ENCODE measurements at places on chromosomes 11 and 22. TPM values are rescaled to one million over a fixed set of nuclear protein-coding genes. Genes with fewer than 3 reads are reported as not detected.

DNA sequence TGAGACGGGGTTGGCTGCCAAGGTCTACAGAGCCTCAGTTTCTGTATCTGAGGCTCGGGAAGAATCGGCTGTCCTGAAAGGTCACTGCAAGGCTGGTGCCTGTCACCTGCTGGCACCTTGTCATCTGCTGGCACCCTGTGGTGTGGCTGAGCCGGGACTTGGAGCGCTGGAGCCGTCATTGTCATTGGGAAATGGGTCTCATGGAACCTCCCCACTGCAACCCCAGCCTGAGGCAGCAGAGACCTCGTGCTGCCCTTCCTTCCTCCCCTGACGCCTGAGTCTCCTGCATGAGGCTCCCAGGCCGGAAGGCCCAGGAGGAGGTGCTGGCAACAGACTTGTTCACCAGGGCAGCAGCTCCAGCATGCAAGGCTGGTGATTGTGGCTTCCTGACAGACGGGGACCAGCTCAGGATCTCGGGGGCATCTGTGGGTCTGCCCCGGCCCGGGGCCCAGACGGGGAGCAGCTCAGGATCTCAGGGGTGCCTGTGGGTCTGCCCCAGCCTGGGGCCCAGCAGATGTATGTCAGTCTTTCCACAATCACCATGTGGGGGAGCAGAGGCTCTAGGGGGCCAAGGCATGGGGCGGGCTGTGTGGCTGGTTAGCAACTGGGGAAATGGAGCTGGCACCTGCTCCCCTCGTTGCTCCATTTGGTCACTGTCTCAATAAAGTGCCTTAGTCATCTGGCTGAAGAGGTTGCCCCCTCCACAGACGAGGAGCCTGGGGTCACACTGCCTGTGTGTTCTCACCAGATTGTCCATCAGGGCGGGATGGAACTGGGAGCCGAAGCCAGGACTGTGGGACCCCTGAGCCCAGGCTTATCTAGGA is 668.7 kb downstream of the BRD1 start:
- DNase-seq, result no peak

Gene SLC22A8
- total RNA-seq, result not detected

DNA sequence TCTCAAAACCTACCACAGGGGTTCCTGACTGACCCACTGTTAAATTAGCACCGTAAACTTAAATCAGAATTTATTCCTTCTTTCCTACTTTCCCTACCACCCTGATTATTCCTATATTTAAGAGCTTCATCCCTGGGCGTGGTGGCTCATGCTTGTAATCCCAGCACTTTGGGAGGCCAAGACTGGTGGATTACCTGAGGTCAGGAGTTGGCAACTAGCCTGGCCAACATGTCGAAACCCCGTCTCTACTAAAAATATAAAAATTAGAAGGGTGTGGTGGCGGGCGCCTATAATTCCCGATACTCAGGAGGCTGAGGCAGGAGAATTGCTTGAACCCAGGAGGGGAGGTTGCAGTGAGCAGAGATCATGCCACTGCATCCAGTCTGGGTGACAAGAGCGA is 20.3 kb downstream of the ALG9 start:
- no peak for DNase-seq

Gene BIRC2
- total RNA-seq, result 26.6 TPM

Gene PKNOX2
- not detected for total RNA-seq

Gene PTPRCAP
- 56.8 TPM for total RNA-seq
